ENCODE measurements at places on chromosomes 5 and 9.

DNA sequence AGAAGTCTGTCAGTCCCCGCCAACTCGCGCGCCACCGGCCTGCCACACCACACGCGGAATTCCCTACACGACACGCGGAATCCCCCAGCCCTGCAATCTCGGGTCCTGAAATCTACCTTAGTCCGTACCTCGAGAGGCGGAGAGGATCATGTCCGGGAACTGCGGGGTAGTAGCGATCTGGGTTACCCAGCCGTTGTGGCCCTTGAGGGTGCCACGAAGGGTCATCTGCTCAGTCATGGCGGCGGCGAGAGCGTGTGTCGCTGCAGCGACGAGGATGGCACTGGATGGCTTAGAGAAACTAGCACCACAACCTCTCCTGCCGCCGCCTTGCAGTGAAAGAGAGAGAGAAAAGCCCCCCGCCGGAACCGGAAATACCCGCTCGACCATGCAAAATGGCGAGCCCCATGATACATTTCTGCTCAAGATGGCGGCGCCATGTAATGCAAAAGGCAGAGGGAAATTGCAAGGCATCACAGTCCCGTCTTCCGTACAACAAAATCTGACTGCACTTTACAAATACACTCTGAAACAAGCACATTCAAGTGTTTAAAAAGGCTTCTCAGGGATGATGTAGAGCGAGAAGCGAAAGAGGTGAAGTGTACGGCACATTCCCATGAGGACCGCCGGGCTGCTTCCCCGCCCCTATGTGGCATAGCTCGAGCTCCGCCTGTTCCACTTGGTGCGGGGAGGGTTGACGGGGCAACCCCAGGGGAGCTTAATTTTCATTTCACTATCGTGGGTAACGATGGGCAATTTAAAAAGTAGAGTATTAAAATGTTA, at the start of gene RACK1:
RACK1 (minus strand) TSS at position 343 of the 780 bp plus-strand sequence; CDS start at position 237, 106 bp downstream.
- DNase-seq, result peak; percentile 92

GRCh38 chr9:87375397-87376073, 122.1 kb upstream of the DAPK1 start:
- no peak for DNase-seq

DNA sequence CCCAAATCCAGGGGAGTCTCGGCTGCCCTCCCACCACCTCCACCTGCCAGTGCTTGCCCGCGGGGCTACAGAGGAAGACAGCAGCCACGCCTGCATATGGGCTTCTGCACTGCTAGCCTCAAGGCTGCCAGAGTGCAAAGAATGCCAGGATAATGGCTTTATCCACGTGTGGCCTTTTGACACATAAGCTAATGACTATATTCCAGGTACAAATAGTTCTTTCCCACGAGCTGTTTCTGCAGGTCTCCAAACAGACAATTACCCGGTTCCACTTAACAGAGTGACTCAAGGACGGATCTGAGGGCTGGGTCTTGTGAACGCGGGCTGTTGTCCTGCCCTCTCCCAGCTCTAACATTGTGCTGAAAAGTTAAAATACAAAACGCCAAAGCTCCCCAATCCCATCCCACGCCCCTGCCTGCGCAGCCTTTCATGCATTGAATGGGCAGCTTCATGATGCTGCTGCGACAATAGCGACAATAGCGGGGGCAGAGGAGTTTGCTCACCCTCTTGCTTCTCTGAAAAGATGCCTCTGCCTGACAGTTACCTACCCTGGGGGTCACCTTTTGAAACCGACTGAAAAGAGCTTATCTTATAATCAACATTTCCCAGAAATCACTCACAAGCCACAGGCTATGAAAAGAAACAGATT, 39.1 kb upstream of the MSH3 start:
- no peak for DNase-seq

- DNase-seq, result no peak
Measured at GRCh38 chr9:125949703-125950460, 202.7 kb downstream of the PBX3 start.

GRCh38 chr5:14413331-14413750, 168.3 kb upstream of the OTULINL start:
- no peak for DNase-seq

DNA sequence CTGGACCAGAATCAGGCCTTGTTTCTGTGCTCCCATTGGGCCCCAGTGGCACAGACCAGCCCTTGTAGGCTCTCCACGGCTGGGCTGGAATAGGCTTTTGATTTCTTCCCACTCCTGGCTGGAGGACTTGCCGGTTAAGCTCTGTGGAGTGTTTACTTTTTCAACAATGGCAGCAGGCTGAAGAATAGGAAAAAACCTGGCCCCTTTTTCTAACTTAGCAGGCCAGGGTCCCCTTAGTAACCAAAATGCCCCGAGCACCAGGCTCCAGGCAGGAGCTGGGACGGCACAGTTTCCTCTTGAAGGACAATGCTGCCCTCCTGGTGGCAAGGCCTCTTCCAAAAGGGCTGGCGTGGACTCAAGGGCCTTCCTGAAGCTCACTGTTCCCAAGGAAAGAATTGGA, 230.3 kb downstream of the CRB2 start:
- no peak for DNase-seq

- peak; percentile 62 for DNase-seq
Measured at GRCh38 chr9:93003552-93004407, 54.7 kb upstream of the SUSD3 start.

DNA sequence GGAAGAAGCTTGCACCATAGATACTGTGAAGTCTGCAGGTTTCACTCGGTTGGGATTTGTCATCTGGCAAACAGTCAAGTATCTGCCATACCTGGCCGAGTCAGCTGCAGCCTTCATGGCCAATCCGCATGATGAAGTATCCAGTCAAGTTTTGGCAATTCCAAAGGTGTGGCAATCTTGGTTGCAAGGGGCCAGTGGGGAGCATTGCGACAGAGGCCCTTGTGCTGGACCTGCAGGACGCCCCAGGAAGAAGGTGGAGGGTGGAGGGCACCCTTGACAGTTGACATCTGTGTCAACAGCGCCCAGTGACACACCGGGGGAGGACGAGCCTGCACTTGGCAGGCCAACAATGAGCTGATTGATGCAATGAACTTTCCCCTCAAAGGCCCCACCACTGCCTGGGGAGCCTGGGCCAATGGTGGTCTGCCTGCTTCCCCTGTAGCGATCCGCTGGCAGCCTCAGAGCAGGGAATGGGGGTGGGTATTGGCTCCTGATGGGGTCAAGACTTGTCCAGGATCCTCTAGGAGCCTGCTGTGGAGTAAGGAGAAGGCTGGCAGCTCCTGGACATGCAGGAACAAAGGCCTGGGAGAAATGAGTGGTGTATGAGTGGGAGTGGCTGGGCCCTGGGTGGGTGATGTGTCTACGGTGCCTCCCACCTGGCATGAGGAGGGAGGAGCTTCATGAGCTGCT, 122.8 kb upstream of the PITX1 start:
- peak; percentile 19 for DNase-seq

DNA sequence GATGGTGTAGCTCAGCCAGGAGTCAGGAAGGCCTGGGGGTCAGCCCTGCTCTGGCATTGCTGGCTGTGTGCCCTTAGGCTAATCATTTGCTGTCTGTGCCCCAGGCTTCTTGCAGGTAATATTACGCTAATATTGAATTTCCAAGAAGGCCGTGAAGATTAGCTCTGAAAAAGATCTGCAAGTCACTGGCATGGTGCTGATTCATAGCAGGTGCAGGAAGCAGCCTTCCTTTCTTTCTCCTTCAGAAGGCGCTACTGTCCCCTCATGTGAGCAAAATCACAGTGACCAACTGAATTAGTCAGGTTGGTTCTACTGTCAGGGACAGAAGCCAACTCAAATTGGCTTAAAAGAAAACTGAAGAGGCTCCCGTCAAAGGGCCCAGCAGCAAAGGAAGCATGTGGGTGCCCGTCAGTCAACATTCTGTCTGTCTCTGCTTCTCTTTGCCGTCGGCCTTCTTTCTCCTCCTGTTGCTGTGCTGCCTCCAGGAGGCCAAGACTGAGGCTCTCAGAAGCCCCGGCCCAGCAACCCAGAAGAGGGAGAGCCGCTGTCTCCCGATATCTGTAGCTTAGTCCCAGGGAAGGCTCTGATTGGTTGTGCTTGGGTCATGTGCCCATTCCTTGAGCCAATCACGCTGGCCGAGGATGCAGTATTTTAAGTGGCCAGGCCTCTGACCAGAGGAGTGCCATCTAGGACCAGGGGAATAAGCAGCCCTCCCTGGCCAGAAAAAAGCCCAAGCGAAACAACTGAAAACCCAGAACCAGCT, 67.8 kb upstream of the NEURL1B start:
- DNase-seq, result no peak

GRCh38 chr5:34854459-34855174, 15.7 kb downstream of the TTC23L start:
- no peak for DNase-seq

DNA sequence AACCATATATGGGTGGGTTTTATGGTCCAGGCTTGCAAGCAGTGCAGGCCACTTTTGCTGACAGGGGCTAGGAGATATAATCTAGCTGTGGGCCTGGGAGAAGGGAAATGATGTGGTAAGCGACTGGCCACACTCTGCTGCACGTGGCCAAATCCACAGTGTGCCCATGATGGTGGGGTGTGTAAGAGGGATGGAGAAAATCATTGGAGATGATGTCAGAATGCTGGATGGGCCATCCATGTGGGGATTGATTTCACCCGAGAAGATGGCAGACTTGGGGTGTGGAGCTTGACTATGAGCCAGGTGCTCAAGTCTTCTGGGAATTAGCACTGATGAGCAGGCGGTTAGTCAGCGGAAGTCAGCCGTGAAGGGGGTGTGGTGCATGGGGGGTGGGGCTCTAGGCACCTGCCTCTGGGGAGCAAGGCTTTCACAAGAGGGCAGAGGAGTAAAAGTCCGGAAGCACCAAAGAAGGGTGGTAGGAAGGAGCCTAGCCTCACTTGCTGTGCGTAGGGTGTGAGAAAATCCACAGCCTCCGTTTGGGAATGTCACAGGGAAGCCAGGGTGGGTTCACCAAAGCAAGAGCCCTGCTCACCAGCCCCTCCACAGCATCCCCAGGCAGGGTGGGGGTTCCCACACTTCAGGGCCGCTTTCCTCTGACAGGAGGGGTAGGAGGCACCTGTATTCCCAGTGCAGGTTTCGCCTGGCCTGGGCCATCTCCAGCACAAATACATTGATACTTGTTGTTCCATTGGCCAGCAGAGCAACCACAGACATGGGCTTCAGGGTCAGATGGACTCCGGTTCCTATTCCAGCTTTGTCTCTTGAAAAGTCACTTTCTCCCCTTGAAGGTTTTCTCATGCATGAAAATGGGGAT, 44.5 kb upstream of the ANGPTL2 start:
- DNase-seq, result peak; percentile 87

DNA sequence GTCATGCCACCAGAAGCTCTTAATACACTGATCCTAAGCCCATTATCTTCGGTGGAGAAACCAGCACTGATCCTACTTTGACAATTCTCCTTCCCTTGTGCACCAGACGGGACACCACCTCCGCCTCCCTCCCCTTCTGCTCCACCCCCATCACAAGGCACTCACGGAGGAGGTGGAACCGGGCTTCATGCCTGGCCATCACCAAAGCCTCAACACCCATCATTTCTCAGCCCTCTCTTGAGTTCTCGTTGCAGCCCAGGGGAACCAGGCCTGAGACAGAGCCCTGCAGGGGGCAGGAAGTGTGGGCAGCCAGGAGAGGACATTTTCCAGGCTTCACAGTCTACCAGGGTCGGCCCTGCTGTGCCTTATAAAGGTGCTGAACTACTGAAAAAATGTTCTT, 160.5 kb downstream of the GOLPH3 start:
- no peak for DNase-seq

- DNase-seq, result no peak
Measured at GRCh38 chr9:92853716-92854115, 24.1 kb downstream of the ZNF484 start.

GRCh38 chr9:34570809-34571480, 18.6 kb downstream of the CNTFR start:
- peak; percentile 25 for DNase-seq

- DNase-seq, result no peak
Measured at GRCh38 chr5:36740259-36740898, 134.0 kb downstream of the SLC1A3 start.

DNA sequence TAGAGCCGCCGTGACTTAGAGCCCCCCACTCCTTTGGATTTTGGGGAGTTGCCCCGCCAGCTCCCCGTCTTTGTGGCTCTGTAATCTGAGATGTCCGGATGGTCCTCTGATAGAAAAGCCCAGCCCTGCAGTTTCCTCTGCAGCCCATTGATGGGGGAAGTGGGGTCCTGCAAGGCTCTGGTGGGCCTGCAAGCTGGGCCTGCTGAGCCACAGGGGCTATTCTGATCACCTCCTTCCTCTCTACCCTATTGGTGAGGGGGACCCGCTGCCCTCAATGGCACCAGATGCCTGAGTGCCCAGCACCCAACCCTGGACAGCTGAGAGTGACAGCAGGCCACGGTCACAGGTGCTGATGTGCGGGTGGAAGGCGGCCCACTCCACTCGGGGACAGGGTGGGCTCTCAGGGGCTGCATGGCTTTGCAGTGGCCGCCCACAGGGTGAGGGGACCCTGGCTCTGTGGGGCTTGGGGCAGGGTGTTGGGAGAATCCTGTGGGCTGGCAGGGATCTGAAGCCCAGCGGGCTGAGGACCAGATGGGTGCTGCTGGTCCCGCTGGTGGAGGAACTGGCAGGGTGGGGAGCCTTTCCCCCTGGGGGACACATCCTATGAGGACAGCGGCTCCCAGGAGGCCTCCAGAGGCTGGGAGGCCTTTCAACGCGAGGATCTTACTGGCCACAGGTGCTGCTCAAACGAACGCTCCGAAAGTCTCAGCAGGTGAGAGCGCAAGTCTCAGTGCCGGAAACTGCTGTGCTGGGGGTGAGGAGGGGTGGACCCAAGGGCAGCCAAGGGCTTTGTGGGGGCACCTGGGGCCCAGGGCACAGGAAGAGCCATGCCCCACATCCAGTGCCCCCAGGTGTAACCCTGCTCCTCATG, 30.0 kb upstream of the LPCAT1 start:
- peak; percentile 57 for DNase-seq

DNA sequence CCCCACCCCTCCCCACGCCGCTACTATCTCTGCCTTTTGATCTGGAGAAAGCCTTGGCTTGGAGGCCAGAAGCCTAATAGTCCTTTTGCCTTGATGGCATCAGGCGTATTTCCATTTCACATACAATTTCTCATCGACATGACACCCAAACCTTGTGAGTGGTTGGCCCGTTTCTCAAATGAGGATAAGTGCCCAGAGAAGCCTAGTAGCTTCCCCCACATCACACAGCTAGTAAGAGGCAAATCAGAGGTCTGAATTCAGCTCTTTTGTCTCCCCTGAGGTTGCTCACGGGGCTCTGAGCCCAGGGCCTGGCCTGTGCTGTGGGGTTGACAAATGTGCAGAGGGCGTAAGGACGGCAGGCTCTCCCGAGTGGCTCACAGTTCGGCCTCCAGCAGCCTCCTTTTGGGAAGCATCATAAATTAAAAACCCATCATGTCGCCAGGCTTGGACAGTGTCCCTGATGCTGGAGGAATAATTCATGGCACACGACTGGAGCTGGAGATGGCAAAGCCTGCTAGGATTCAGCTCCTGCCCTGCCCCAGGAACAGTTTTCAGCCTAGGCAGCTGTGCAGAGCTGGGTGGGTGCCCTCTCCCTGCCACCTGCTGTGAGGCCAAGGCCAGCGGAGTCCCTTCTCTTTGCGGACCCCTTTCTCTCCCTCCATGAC, 263.8 kb downstream of the NSG2 start:
- DNase-seq, result no peak

DNA sequence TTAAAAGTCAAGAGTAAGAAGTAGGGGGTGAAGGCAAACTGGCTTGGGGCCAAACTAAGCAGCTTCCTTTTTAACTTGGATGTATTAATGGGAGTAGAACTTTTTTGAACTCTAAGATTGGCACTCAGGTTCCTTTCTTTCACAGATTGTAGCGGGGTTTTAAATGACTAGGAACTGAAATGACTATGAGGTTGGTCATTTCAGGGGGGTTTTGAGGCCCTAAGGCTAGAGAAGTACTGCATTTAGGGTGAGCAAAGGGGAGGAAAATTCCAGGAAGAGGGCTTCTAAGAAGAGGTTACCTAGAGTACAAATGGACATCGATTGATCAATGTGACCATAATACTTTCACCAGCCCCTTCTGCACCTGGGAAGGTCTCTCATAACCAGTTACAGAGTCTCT, 381.8 kb downstream of the MLLT3 start:
- DNase-seq, result no peak

Data from RPMI8226 (cell line).